NCI-H2081 treated with DMSO at 0.1 percent for 48 hours (cell line): ENCODE measurements at places on chromosomes 2 and 18.

- no peak for DNase-seq
These were observed 916 bp downstream of the TNFRSF11A start for GRCh38 chr18:62325806-62326645.

GRCh38 chr2:53448591-53448990 is 319.0 kb upstream of the CHAC2 start:
- no peak for DNase-seq

- no peak for DNase-seq
These were observed 340.2 kb downstream of the FIGN start for GRCh38 chr2:163395602-163396001.

DNA sequence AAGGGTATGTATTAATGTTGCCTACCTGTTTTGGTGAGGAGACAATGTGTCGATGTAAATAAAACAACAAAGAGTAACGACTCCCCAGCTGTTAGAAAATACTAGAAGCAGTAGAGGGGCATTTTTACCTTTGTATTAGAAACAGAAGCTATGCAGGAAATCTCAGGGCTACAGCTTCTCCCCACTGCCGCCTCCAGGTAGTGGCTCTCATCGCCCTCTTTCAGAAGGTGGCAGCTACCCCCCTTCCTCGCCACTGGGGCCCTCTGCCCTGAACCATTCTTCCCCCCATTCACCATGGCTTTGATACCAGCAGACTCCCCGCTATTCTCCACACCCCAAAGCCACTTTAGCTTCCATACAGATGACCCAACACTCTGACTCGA is 6.7 kb downstream of the PLA2R1 start:
- DNase-seq: no peak

DNA sequence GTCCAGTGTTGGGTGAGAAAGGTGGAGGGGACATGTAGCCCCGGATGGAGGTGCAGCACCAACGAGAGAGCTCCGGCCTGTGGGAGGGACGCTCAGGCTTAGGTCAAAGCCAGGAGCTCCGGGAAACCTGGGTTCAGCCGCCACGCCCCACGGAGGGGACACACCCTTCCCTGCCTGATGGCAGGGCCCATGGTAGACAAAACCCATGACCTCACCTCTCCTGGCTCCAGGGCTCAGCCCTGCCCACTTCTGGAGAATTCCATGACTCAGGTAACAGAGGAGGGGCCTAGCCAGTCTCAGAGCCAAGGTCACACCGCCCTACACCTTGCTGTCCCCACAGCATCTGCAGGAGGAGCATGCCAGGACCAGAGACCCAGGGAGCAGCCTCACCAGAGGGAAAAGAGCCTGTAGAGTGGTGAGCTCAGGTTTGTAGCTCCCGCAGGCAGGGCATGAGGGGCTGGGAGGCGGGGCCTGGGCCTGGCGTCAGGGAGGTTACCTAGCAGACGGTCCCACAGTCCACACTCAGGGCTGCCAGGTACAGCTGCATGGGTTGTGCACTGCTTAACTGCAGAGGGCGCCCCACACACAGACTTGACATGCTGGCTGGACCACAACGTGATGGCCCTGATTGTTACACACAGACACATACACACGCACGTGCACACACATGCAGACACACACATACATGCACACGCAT is 70.8 kb upstream of the SMAD7 start:
- no peak for DNase-seq

- DNase-seq: no peak
These were observed 44.0 kb downstream of the GPR155 start for GRCh38 chr2:174442546-174443510.

- DNase-seq: no peak
These were observed 262.8 kb downstream of the DYSF start for GRCh38 chr2:71715951-71716696.

DNA sequence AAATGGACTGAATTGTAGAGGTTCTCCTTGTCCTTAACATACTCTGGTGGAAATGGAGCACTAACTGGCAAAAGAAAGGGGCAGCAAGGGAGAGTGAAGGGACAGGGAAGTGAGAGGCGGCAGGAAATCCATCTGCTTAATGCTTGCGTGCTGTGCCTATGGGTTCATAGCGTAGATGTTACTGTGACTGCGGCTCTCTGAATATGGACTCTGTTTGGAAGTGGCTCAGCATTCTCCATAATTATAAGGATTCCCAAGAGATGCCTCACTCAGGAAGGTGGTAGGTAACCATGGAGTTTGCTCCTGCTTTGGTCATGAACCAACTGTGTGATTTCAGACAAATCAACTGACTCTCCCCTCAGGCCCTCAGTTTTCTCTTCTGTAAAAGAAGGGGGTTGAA is 50.0 kb downstream of the MYO3B start:
- no peak for DNase-seq

DNA sequence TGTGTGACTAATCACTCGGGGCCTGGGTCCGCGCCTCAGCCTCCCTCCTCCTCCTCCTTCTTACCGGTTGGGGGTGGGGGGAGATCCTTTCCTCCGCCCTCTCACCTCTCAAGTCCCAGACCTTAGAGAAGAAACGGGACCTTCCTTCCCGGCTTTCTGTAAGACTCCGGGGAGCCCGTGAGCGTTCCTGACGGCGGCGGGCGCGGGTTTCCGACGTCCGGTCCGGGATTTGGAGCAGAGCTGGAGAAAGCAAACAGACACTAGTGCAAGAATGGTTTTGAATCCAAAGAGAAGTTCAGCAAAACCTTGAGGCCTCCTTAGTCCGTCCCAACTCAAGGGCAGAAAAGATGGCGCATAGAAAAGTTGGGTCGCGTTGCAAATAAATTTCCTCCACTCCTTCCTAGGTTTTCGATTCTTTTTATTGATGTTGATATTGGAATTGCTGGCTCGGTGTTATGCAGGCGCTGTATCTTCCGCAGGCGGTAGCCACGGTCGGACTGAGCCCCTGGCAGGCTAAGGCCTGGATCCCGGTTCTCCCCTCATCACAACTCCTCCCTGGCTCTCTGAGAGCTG is 2.0 kb downstream of the DLX1 start:
- DNase-seq: no peak
